ENCODE measurements at places on chromosomes 16 and 17.

GRCh38 chr16:86509759-86510464 is 415 bp upstream of the FOXF1 start:
- no peak for DNase-seq

GRCh38 chr16:53111078-53111791 is 56.4 kb downstream of the CHD9 start:
- DNase-seq = no peak

- DNase-seq = no peak
Observed at GRCh38 chr16:11752856-11753255, 10.2 kb upstream of the TXNDC11 start.

GRCh38 chr16:56649271-56649670 is 2.4 kb upstream of the MT1B start:
- DNase-seq = no peak

GRCh38 chr17:3761036-3761917 is 37.6 kb downstream of the HASPIN start:
- DNase-seq = no peak

DNA sequence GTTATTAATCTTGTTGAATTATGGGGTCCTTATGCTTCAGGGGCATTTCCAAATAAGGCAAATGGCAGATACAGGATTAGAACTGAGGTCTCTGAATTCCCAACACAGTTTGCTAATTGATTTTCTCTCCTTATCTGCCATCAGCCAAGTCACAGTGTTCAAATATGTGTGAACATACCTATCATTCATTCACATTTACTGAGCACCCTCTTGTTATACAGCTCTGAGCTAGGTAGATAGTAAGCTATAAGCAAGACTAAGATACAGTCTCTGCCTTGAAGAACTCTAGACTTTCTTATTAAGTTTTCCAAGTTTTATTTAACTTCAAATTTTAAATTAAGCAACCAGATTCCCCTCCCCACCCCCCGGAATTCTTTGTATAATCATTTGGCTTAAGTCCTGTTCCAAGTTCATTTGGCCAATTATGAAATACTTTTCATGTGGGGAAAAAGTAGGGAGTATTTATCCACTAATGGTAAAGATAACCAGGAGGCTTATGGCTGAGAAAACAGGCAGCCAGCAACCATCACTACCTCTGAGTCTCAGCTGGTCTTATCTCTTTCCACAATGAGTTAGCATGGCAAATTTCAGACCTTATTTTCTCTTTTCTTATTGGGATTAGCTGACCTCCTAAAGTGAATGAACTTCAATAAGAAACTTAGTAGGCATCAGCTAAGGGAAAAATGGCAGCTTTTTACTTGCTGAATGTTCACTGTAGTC is 31.4 kb upstream of the CORO6 start:
- no peak for DNase-seq

- no peak for DNase-seq
Observed at GRCh38 chr17:54770836-54771235, 129.8 kb upstream of the TOM1L1 start.

GRCh38 chr16:77459534-77460254 is 24.9 kb upstream of the ADAMTS18 start:
- DNase-seq = no peak

GRCh38 chr17:31824766-31825360 is 34.2 kb downstream of the COPRS start:
- DNase-seq = no peak

DNA sequence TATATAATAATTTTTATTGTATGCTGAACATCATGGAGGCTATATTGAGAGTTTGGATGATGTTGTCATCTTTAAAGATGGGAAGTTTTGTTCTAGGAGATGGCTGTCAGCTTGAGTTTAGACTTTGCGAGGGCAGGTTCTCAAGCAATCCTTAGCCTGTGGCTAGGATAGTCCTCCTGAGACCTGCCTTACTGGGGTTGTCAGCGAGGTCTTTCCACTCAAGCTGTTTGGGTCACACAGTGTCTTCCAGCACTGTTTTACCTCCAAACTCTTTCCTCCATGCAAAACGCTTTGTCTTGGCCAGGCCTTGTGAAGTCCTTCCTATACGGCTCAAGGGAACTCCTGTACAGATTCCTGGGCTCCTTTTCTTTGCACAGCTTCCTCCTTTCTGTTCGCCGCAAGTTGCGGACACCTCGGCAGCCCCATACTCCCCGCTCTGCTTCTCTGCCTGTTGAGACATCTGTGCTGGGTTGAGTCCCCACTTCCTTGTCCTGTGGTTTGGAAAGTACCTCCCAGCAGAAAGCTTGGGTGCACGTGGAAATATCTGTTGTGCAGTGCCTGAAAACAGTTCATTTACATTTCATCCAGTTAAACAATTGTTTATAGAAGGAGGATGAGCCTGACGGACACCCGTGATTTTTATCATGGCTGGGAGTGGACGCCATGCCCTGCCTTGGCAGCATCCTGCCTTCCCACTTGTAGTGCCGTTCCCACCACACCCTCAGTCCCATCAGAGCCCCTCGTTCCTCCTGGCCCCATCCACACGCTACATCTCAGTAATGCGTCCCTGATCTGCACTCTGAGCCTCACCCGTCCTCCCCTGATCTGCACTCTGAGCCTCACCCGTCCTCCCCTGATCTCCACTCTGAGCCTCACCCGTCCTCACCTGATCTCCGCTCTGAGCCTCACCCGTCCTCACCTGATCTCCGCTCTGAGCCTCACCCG is 55.0 kb upstream of the CBFA2T3 start:
- peak; percentile 97 for DNase-seq

All from KBM-7 (cell line).